ENCODE measurements at places on chromosomes 7 and 10.

DNA sequence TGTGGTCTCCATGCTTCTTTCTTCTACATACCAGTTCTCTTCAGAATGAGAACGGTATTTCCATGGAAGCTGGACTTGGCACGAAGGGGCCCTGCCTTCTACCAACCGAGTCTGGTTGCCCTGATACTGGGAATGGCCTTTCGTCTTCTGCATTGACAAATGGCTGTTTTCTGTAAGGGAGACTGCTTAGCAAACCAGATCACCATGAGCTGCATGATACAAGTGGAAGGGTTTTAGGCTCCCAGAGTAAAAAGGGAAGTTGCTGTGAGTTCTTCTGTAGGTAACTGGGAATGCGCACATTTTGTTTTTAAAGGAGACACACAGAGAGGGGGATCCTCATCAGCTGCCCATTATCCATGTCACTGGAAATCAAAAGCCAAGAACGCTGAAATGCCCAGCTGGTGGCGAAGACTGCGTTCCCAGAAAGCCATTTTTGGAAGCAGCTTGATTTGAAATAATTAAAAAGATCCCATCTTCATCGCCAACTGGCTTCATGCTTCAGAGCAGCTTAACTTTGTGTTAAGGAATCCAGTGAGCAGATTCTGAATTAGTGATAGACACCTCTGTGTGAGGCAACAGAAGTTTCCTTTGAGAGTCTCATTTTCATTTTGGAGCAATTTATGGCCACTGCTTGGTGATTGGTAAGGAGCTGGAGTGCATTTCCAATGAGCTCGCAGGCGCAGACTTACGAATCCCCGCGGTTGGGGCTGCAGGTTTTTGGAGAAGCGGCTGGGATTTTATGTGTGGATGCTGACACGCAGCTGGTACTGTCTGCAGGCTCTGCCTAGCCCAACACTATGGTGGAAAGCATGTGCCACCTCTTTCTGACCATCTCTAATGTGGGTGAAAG, 672.7 kb upstream of the FOXK1 start:
- DNase-seq = no peak

DNA sequence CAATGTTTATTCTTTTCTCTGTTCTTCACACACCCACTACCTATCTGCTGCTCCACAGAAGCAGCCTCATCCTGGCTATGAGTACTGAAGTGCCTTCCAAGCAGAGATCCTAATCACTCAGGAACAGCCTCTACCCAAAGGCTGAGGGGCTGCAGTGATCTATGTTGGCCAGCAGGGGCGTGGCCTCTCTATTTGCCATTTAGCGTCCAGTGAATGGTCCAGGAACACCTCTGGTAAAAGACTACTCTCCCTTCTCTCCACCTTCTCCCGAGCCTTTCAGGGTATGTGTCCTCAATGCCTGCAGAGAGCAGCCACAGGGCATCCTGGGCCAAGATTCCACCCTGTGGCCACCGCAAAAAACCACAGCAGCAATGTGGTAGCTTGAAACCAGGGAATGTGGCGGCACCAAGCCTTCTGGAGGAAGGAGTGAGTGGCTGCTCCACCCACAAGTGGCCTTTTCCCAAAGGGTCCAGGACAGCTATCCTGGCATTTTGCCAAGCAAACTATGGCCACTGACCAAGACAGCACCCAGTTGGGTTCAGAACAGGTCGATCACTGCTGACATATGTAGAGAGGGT, 70.9 kb downstream of the SYPL1 start:
- peak; percentile 74 for DNase-seq

GRCh38 chr7:67878808-67879207, 882.2 kb downstream of the TYW1 start:
- no peak for DNase-seq

GRCh38 chr10:27359792-27360355, 119.3 kb upstream of the ACBD5 start:
- DNase-seq = no peak

GRCh38 chr10:116720241-116720643, 22.1 kb downstream of the HSPA12A start:
- no peak for DNase-seq

DNA sequence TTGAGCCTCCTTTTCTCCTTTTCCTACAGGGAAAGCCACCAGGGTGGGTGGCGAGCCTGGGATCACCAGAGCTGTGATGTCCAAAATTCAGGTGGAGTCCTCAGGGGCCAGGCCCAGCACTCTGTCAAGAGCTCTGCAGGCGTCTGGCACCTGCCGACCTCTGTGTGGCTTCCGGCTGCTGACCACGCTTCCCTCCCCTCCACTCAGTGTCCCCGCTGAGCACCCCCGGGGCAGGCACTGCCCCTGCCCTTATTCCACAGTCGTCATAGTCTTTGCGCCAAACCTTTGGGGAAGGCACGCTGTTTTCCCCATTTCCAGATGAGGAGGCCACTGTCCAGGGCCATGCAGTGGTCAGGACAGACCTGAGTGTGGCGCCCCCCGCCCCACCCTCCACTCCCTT, 7.5 kb downstream of the MTG1 start:
- no peak for DNase-seq

GRCh38 chr7:76051840-76052239, 3.9 kb downstream of the MDH2 start:
- no peak for DNase-seq

DNA sequence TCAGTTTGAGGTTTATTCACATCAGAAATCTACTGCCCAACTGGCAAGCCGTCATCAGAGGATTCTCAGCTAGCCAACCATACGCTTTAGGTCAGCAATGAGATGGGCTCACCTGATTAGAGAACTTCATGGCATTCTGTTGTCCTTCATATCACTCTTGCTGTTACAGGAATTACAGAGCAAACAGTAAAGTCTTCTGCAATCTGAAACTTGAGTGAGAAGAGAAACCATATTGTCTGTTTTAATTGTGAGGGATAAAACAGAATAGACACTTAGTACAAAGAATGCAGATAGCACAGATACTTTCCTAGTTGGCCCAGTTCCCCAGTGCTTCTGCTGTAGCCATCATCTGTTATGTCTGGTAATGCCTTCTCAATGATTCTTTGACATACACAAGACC, 366.6 kb downstream of the EXOC4 start:
- DNase-seq = no peak

- no peak for DNase-seq
Observed at GRCh38 chr7:35362341-35362740, 108.4 kb upstream of the TBX20 start.

- peak; percentile 87 for DNase-seq
Observed at GRCh38 chr10:14838582-14839304, 637 bp downstream of the HSPA14 start.

GRCh38 chr7:118606602-118607001, 382.1 kb downstream of the ANKRD7 start:
- no peak for DNase-seq

DNA sequence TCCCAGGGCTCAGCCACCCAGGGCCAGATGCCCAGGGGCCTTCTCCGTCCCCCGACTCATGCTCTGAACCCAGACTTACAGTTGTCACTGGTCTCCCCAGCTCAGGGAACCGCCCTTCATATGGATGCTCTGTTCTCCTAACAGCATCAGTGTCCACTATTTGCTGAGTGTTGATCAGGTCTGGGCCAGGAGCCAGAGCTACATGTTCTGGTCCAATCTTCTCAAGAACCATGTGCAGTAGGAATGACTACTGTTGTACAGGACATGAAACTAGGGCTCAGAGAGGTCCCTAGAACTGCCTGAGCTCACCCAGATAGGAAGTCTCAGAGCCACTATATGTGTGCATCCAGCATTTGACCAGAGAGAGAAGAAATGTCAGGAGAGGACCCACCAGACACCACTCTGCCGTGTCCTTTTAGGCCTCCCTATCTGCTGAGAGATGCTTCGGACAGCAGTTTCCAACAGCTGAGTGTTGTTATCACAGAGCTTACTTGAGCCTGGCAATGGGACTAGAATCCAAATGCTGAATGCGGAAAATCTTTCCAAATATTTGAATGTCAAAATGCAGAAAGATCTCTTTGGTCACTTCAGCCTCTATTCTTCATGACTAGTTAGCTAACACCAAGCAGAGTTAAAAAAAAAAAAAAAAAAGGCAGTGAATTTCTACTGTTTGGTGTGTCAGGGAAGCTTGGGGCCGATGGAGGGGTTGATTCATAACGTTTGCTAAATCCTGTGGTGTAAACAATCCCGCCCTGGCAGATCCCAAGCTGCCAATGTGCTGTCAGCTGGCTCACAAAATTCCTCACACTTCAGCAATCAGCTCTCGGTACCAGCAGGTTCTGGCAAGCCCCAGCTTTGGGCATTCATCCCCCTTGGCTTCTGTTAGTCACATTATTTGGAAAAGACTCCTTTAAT, 246.1 kb downstream of the TNS3 start:
- DNase-seq = peak; percentile 32

GRCh38 chr7:12945901-12946300, 258.5 kb downstream of the ARL4A start:
- DNase-seq = no peak

GRCh38 chr10:2548071-2548470, 519.3 kb upstream of the PFKP start:
- no peak for DNase-seq

- peak; percentile 86 for DNase-seq
Observed at GRCh38 chr10:21515361-21516241, 9.9 kb downstream of the SKIDA1 start.

DNA sequence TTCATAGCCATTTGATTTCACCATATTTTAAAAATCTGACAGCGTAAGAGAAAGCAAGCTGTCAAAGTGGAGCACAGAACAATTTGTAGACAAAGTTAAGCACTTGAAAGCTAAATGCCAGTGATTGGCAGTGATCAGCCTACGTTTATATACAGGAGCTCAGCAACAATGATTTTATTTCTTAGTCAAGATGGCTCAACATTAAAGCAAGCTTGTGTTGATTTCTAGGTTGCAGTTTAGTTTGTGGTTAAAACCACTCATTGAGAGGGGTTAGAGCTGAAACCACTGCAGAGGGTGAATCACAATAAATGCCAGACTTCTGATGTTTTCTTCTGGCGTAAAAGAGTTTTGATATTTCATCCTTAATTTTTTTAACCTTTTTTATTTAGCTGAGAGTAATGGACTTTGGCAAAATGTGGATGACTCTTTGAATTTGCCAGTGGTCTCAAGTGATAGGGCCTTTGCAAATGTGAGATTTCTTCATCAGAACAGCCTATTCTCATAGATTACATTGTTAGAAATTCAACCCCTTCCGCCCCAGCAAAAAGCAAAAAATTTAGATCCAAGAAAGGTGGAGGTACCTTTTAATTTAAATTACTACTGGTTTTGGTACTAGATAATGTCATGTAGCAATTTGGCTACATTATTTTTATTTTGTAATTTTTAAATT, 73.8 kb downstream of the SHOC2 start:
- no peak for DNase-seq

GRCh38 chr7:133183042-133183794, 69.7 kb upstream of the EXOC4 start:
- no peak for DNase-seq

DNA sequence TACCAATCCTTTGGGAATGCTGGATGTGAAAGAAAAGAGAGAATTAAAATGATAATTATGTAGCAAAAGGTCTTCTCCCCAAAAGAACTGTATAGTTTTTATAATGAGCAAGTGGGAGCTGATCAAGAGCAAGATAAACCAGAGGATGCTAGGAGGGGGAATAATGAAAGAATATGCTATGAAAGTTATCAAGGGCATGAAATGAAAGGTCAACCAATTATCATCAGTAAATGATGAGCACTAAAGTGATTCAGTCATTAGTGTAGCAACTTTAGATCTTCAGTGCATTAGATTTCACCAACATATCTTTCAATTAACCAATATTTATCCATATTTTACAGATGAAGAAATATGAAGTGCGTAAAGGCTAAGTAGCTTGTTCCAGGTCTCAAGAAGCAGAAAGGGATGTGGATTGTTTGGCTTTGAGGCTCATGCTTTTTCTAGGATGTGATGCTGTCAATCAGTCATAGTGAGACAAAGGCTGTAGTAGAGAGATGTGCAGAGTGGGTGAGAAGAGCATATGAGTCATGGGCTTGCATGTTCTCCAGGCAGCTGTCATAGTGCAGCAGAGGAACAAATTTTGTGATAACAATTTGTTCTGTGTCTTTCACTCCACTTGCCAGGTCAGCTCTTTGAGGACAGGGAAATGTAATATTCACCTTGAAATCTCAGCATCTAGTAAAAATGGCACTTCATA, 5.7 kb upstream of the OR2F2 start:
- DNase-seq = no peak

DNA sequence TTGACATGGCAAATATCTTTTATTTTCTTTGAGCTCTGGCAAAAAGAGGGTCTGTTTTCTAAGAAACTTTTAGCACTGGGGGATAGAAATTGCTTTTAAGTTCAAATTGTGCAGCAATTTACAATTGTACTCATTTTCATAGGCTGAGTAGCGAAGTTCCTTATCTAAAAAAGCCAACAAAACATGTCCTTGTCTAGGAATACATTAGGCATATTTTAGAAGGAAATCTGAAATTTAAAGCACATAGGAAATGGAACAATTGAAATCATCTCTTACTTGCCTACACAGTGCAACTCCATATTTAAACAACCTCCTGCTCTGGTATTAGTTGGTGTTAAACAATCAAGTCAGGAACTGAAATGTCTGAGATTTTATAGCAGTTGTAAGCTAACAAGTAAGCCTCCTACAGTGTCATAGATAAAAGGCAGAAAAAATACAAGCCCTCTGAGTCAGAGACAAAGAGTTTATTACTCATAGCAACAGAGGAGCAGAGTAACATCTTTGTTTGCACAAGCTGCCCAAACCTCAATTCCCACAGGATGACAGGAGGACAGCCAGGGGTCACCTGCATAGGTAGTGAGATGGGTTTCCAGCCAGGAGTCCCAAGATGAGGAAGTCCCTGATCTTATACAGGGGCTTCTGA, 280.2 kb upstream of the HGF start:
- DNase-seq = no peak

DNA sequence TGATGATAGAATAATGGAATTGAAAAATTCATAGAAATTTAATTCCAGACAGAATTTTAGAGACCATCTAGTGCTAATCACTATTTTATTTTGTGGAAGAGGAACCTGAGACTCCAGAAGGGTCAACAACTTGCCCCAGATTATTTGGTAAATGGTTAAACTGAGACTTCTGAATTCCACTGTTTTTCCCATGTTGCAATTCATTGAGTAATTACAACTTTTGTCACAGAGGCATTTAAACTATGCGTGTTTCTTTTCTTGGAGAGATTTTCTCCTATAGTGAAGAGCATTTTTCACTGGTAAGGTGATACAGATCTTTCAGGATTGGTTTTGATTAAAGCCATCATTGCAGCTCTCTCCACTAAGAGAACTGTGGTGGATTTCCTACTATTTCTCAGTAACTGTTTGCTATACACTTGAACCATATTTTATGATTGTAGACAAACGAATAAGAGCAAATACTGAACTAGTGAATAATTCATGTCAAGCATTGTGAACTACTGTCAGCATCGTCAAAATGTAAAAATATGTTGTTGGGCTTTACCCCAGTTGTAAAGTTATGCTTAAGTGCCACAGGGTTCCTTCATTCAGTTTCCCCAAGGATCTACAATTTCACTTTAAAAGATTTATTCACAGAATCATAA, 26.5 kb downstream of the LRGUK start:
- no peak for DNase-seq

DNA sequence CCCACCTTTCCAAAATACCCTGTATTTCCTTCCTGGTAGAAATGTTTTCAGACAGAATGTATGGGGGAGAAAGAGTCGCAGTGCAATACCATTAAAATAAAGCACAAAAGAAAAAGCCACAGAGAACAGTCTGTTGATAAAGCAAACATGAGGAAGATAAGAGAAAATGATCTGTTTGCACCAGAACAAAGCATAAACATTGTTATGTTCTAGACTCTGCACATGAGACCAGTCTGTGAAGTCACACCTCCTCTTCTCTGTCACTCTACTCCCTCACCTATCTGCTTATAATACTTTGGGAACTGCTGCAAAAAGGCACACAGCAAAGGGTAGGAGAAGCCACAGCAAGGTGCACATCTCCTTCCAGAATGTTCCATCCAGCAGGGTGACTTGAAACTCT, 67.2 kb upstream of the LRGUK start:
- DNase-seq = no peak

Measured in eye (tissue), 1 donor.